ENCODE measurements at places on chromosomes 6 and 20.

- DNase-seq = no peak
Observed at GRCh38 chr20:3032624-3033023, 10.8 kb upstream of the GNRH2 start.

- no peak for DNase-seq
Observed at GRCh38 chr6:44572346-44572745, 184.8 kb downstream of the CDC5L start.

DNA sequence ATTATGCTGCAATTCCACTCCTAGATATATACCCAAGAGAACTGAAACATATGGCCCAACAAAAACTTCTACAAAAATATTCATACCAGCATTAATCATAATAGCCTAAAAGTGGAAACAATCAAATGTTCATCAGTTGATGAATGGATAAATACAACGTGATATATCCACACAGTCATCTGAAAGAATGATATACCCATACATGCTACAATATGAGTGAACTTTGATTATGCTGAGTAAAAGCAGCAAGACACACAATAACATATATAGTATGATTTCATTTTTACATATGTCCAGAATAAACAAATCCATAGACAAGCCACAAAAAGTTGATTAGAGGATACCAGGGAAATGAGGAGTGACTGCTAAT lies 30.7 kb downstream of the CDK19 start:
- no peak for DNase-seq

DNA sequence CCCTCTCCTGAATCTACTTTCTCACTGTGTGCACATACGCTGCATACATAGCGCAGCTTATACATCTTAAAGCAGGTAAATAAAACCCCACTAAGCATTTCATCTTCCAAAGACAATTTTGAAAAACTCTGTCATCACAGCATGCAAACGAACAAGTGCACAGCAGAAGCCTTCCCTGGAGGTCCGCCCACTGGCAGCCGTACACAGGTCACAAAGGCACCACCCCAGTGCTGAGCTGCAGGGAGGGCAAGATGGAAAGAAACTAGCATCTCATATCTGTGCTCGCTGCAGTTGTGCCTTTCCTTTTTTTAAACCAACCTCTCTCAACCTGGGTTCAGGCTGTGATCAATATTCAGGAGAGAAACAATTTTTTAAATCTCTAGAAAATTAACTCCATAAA lies 73.3 kb downstream of the HUS1B start:
- DNase-seq = no peak

- no peak for DNase-seq
Observed at GRCh38 chr6:162090734-162091133, 636.8 kb downstream of the PRKN start.

DNA sequence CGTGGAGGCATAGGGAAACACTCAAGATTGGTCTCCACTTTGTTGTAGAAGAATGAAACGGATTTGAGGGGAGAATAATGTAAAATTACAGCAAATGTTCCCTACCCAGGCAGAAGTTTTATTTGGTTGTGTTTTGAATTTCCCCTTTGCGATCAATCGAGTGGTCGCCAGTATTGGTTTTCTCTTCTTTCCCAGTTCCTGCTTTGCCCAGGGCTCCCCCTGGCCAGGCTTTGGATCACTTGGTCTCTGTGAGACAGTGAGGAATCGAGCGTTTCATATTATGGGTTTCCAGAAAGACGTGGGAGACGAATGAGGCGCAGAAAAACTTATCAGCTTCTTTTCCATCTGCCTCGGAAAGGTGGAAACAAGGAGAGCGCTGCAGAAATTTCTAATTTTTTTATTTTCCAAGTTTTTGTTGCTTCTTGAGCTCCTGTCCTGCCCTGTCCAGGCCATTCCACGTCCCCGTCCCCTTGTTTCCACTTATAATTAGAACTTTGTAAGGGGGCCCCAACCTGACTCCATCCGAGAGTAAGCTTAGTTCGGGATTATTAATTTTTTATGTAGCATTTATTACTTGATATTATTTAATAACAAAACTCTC lies 7.5 kb upstream of the TBX18 start:
- no peak for DNase-seq

DNA sequence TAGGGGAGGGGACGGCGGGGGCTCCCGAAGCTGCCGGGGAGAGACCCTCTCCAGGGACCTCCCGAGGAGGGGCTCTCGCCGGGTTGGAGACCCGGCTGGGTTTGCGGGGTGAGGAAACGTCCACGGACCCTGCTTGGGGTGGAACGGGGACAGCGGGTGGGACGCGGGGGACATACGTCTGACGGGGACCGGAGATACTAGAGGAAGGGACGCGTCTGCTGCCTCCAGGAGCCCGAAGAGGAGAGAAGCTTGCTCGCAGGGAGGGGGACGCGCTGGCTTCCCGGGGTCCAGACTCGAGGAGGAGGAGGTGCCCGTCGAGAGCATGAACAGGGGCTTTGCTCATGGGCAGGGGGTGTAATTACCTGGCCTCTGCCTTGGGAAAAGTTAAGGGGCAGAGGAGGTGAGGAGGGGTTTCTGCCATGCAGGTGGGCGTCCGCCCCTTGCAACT lies 593 bp downstream of the DNMT3B start:
- no peak for DNase-seq

GRCh38 chr6:159899994-159900745 lies 9.4 kb downstream of the MAS1 start:
- no peak for DNase-seq

DNA sequence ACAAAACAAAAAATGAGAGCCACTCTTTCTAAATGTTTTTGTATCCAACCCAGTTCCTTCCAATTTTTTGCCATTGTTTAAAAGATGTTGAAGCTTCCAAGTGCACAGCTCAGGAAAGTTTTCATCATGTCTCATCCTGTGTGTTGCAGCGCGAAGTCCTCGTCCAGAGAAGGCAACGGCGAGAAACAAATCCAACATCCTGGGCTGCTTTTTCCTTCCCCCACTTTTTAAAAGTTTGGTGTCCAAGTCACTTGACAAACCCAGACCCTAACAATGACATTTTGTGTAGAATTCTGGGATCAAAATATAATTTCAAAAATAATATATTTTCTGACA lies 92.3 kb downstream of the ANKRD60 start:
- DNase-seq = no peak

GRCh38 chr6:101700655-101701054 lies 307.1 kb downstream of the GRIK2 start:
- DNase-seq = no peak

- DNase-seq = no peak
Observed at GRCh38 chr6:3405679-3406078, 51.2 kb downstream of the SLC22A23 start.

GRCh38 chr6:136587527-136587926 lies 37.3 kb upstream of the MAP7 start:
- DNase-seq = no peak

DNA sequence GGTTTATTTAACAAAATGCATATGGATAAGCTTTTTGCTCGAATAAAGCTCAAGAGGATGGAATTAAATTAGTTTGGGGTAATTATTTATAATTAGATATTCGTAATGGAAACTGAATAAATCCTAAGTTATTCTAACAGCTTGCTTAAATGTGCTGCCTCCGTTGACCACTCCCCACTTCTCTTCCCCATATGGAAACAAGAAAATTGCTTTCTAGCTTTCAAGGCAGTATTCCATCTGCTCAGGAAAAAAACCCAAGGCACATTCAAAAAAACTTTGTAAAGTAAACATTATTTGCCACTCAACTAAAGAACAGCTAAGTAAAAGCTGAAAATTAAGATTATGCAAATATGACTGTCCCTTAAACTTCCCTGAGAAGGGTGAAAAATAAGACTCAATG lies 369.2 kb downstream of the HAO1 start:
- DNase-seq = no peak

- no peak for DNase-seq
Observed at GRCh38 chr6:18579869-18580268, 192.7 kb downstream of the RNF144B start.

DNA sequence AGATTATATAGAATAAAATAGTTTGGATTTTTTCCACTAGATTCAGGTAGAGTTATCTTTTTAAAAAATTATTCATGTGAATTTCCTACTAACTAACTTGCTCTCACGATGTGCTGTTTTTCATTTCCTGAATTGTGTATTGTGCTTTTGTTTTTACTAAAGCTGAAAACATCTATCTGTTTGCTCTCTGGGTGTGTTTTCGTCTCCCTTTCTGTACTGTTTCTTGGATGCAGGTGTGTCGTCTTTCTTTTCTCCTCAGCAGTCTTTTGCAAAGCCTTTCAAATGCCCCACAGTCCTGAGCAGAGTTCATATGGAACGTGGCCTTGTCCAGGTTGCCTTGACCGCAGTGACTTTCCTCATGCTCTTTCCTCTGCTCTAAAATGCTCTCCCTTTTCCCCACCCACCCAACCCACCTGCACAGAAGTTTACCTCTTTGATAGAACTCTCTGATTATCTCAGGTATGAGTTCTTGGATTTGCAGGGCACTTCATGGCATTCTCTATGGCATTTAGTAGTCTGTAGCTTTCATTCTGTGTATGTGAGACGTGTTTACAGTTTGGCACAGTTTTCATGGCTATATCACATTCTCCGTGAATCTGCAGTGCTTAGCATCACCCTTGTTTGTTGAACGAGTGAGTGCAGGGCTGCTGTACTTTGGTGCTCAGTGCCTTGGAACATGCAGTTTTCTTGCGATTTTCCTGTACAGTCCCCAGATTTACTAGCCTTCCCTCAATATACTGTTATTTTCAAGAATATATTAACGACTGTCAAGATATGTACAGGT lies 77.1 kb downstream of the FARS2 start:
- DNase-seq = no peak

DNA sequence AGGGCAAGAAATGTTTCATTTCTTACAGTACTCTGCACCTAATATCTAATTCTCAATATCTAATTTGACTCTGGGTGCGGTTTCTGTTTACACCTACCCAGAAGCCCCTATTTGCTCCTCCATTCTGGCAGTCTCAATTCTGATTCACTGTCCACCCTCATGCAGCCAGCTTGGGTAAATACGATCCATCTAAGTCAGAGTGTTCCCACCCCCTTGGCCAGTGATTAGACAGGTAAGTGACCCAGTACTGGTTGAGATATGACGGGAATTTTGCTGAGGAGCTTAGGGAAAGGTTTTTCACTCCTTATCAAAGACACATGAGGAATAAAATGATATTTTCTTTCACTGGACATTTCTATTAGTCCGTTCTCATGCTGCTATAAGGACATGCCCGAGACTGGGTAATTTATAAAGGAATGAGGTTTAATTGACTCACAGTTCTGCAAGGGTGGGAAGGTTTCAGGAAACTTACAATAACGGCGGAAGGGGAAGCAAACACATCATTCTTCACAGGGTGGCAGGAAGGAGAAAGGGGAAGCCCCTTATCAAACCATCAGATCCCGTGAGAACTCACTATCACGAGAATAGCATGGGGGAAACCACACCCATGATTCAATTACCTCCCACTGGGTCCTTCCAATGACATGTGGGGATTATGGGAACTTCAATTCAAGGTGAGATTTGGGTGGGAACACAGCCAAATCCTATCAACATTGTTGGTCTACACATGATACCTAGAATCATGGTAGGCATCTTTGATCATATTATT lies 29.4 kb downstream of the GLO1 start:
- DNase-seq = no peak

DNA sequence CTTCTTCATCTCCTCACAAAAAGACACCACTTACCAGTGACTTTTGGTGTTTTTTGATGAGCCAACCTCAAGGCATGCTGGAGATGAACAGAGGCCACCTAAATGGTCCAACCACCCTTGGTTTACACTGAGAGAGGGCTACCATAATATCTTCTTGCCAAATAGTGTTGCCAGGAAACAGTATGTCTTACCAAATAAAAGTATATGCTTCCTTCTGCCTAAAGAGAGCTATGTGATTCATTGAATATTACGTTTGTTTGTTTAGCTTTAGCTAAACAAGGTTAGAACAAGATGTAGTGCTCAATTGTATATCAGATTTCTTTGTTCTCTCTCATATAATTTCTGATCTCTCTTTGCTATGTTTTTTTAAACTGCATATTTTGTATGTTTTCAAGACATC lies 40.6 kb upstream of the BMP6 start:
- DNase-seq = no peak

DNA sequence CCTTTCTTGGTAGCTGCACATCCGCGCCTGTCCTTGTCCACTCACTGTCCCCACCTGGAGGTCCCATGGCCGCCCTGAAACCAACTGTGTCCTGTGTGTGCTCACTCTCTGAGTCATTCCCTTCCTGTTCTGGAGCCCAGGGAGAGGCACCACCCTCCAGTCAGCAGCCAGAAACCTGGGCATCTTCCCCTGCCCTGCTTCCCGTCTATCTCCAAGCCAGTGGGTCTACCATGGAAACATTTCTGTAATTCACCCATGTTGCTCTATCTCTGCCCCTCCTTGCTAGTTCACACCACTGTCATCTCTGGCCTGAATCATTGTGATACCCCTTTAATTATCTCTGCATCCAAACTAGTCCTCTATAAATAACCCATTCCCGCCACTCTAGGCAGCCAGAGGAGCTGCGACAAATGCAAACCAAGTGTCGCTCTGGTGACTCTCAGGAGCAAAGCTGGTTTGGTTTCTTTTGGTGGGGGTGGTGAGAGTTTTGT lies 28.8 kb upstream of the SYNJ2 start:
- no peak for DNase-seq

DNA sequence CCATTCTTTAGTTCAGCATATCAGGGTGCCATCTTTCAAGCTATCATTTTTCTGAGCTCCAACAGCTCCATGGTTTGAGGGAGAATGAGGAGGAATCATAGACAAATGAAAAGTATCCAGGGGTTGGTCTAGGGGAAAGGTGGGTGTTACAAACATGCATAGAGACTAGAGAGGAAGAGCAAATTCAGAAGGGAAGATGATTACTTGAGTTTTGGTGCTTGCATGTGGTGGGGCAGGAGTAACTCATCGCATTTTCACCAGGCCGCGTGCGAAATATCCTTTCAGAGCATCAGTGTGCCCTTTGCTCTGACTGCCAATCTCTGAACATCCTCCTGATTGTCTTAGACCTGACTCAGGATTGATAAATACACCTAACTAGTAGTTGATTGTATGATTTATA lies 7.7 kb upstream of the BICRAL start:
- no peak for DNase-seq

DNA sequence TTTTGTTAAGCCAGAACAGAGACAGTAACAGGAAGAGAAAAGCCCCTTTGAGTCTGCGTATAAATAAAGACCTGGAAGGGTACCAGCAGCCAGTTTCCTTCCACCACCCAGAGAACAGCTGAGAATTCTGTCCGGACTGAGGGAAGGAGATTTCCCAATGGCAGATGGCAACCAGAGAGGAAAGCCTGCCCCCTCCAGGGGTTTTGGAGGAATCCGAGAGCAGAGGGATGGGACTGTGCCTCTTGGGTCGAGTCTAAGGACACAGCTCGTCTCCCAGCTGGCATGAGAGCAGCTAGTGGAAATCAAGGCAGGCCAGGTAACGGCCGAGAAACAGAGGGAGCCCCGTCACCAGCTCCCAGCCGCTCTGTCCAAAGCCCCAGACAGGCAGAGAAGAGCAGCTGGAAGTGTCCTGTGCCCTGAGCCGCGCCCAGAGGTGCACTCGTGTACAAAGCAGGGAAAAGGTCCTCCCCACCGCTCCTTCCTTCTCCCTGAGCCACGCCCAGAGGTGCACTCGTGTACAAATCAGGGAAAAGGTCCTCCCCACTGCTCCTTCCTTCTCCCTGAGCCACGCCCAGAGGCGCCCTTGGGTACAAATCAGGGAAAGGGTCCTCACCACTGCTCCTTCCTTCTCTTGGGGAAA lies 134.0 kb upstream of the SNX9 start:
- DNase-seq = no peak

Measured in stimulated activated CD4-positive, alpha-beta T cell treated with anti-CD3 and anti-CD28 coated beads, Interleukin-1b, Interleukin-23, amount 100 ng/mL, for 1 hour (primary cell).